Immature natural killer cell (primary cell): ENCODE measurements at places on chromosomes 2 and 18. TPM values are rescaled to one million over a fixed set of nuclear protein-coding genes. Genes with fewer than 3 reads are reported as not detected.

Gene AGXT
- not detected for polyA plus RNA-seq

DNA sequence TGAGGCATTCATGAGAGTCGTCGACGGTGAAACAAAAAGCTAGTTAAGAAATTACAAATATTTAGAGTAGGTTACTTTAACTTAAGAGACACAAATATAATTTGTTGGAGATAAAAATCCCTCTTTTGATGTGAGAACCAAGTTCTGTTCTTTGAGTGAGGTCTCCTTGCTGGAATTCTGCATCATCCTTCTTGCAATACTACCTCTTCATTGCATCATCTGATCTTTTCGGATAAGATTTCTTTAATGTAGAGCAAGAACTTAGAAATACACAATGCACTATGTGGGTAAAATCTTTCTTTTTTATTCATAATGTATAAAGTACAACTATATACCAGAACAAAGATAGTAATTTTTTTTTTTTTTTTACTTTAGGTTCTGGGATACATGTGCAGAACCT, 118.4 kb downstream of the ARL4C start:
- H3K4me3 ChIP-seq: no peak overlapping the region
- no peaks in the 10 kb centered on the region for H3K36me3 ChIP-seq
- DNase-seq: no peak

GRCh38 chr2:46900381-46900780, 15.2 kb downstream of the MCFD2 start:
- H3K4me3 ChIP-seq: no peak overlapping the region
- H3K4me1 ChIP-seq: no peaks in the 10 kb centered on the region
- DNase-seq: no peak
- H3K27ac ChIP-seq: no peak overlapping the region

GRCh38 chr2:241777686-241778627, 1.3 kb downstream of the GAL3ST2 start:
- no peak overlapping the region for H3K27ac ChIP-seq
- DNase-seq: no peak
- no peaks in the 10 kb centered on the region for H3K36me3 ChIP-seq
- peaks cover 8% of the 10 kb centered on the region for H3K27me3 ChIP-seq
- no peaks in the 10 kb centered on the region for H3K4me1 ChIP-seq

GRCh38 chr18:60096428-60096827, 196.6 kb downstream of the PMAIP1 start:
- H3K4me3 ChIP-seq: no peak overlapping the region
- H3K27ac ChIP-seq: no peak overlapping the region
- peaks cover 1% of the 10 kb centered on the region for H3K27me3 ChIP-seq
- no peak for DNase-seq
- no peaks in the 10 kb centered on the region for H3K4me1 ChIP-seq
- no peaks in the 10 kb centered on the region for H3K36me3 ChIP-seq

GRCh38 chr18:4765401-4765800, 310.3 kb upstream of the DLGAP1 start:
- no peaks in the 10 kb centered on the region for H3K4me1 ChIP-seq
- no peak overlapping the region for H3K4me3 ChIP-seq
- no peaks in the 10 kb centered on the region for H3K27me3 ChIP-seq
- H3K27ac ChIP-seq: no peak overlapping the region

GRCh38 chr18:74982946-74983635, 225.8 kb downstream of the PTGR3 start:
- H3K27ac ChIP-seq: no peak overlapping the region
- no peak overlapping the region for H3K4me3 ChIP-seq
- no peaks in the 10 kb centered on the region for H3K27me3 ChIP-seq
- DNase-seq: no peak
- peaks cover 3% of the 10 kb centered on the region for H3K36me3 ChIP-seq

Gene CHRND
- polyA plus RNA-seq: not detected

GRCh38 chr2:165008730-165009315, 53.5 kb upstream of the SLC38A11 start:
- H3K27me3 ChIP-seq: peaks cover 8% of the 10 kb centered on the region
- no peak overlapping the region for H3K4me3 ChIP-seq
- H3K4me1 ChIP-seq: no peaks in the 10 kb centered on the region
- no peak overlapping the region for H3K27ac ChIP-seq
- H3K36me3 ChIP-seq: no peaks in the 10 kb centered on the region

GRCh38 chr18:45249246-45249661, 366.0 kb upstream of the SLC14A2 start:
- H3K4me1 ChIP-seq: no peaks in the 10 kb centered on the region
- no peaks in the 10 kb centered on the region for H3K36me3 ChIP-seq
- no peaks in the 10 kb centered on the region for H3K27me3 ChIP-seq
- no peak overlapping the region for H3K27ac ChIP-seq
- H3K4me3 ChIP-seq: no peak overlapping the region

DNA sequence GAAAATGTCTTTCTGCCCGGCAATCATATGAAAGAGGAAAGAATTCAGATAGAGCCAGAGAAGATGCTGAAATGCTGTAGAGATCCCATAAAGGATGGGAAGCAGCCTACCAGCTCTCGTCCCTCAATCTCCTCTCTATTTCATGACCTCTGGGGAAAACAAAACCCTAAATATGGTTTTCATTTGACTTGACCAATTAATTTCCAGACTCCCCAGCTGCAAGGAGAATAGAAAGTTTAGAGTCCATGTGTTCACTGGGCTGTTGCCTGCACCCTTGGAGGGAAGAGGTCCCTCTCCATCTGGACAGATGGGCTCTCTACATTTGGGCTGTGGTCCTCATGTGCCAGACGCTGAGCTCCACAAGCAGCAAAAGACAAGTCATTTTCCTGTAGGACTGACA, 40.6 kb downstream of the CAPN13 start:
- H3K36me3 ChIP-seq: no peaks in the 10 kb centered on the region
- no peaks in the 10 kb centered on the region for H3K4me1 ChIP-seq
- H3K27ac ChIP-seq: no peak overlapping the region
- H3K4me3 ChIP-seq: no peak overlapping the region
- DNase-seq: no peak
- H3K27me3 ChIP-seq: no peaks in the 10 kb centered on the region

- H3K4me3 ChIP-seq: no peak overlapping the region
- no peak for DNase-seq
- no peaks in the 10 kb centered on the region for H3K36me3 ChIP-seq
- no peaks in the 10 kb centered on the region for H3K4me1 ChIP-seq
- H3K27me3 ChIP-seq: peaks cover 4% of the 10 kb centered on the region
- no peak overlapping the region for H3K27ac ChIP-seq
Observed at GRCh38 chr2:235140801-235141081, 188.9 kb downstream of the SH3BP4 start.

- DNase-seq: no peak
- H3K4me1 ChIP-seq: no peaks in the 10 kb centered on the region
- H3K36me3 ChIP-seq: no peaks in the 10 kb centered on the region
- H3K27me3 ChIP-seq: peaks cover 1% of the 10 kb centered on the region
Observed at GRCh38 chr2:146677280-146677679, 1167.5 kb upstream of the ACVR2A start.
